ENCODE measurements at places on chromosomes 6 and 20.
A peak's percentile ranks its signal among the peaks of the same experiment; 100 is the strongest.

GRCh38 chr20:25037288-25038102, 20.4 kb downstream of the ACSS1 start:
- DNase-seq: no peak

- DNase-seq: peak; percentile 57
These were observed 284.9 kb downstream of the PRKN start for GRCh38 chr6:162442687-162443086.

GRCh38 chr6:167731216-167731615, 95.5 kb upstream of the AFDN start:
- peak; percentile 35 for DNase-seq

- no peak for DNase-seq
These were observed 231.0 kb downstream of the MEI4 start for GRCh38 chr6:77883851-77884250.

GRCh38 chr20:19456595-19457395, 244.4 kb downstream of the SLC24A3 start:
- no peak for DNase-seq

DNA sequence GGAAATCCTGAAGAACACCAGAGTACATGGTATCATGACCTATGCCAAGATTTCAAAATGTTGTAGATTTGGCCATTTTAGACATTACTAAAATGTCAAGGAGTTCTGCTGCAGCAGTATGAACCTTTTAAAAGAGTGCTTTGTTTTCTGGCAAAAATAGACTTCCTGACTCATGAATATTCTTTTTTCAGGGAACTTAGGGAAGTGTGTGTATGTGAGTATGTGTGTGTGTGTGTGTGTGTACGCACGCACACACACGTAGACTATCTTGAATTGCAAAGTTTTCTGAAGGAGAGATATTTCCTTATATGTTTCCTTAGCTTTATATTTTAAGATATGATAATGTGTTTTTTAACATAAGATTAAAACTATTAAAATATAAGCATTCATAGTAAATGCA, 161.2 kb downstream of the HS3ST5 start:
- DNase-seq: no peak

GRCh38 chr6:49915035-49915434, 48.7 kb upstream of the CRISP1 start:
- no peak for DNase-seq

DNA sequence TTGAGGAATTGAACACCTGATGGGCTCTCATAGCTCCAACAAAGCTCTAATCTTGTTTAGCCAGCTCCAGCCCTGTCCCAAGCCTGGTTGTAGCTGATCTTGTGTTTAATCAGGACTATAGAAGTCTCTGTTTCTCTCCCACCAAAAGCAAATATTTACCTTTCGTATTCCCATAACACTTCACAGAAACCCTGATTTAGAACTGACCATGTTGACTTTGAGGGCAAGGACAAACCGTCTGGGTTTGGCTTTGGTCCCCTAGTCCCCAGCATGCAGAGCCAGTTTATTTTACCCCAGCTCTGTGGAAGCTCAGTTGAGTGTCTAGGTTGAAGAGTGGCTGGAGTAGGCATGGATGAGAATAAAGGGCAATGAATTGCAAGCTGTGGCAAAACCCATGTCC, 18.0 kb upstream of the SIM1 start:
- no peak for DNase-seq

DNA sequence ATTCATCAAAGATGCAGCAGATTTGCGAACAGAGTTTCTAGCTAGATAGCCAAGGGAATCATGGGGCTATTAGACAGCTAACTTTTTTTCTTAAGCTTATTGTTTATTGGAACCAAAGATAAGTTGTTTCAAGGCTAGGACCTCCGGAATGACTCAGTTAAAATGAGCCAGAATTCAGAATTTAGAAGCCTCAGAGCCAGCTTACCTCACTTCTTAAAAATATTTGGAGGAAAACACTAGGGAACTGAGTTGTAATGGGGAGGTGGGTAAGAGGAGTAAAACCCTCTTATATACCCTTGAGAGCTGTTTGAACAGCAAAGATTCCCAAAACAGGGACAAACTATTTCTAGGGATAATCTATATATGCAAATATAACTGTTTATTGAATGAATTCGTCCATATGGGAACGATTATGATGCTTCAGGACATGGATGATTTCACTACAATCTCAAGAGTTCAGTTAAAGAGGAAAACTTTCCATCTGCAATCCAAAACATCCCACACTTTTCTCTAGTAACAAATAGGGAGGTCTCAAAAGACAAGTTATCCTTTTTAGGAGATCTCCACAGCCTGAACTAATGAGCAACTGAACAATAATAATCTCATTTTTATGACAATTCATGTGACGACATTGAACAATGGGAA, 12.6 kb upstream of the CARMIL1 start:
- no peak for DNase-seq

GRCh38 chr20:46967646-46968045, 73.0 kb downstream of the EYA2 start:
- DNase-seq: no peak

DNA sequence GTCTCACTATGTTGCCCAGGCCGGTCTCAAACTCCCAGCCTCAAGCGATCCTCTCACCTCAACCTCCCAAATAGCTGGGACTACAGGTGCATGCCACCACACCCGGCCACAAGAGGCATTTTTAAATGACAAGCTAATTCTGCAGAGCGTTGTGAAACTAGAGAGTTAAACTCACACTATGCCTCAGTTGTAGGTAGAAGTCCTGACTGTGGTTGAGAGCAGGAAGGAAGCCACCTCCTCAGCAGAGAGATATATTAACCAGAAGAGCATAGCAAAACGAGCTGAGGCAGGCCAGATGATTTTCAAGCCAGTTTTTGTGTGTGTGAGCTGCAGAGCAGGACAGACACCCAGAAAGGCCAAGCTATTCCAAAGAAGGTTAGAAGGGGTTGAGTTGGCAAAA, 150.3 kb downstream of the MBOAT1 start:
- DNase-seq: no peak

DNA sequence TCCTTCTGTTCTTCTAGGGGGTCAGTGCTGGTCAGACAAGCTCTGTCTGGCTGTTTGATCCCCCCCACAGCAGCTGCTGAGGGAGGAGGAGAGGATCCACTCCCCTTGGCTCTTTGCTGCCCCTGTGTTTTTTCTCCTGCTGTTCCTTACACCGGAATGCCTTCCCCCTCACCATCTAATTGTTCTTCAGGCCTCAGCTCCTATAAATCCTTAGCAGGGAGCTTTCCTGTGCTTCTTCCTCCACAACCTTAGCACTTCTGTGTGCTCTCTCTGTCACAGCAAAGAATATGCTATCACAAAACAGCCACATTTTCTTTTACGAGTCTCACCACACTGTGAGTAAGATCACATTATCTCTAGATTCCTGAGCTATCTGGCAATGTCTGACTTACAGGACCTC, 196.6 kb downstream of the OTOR start:
- no peak for DNase-seq

DNA sequence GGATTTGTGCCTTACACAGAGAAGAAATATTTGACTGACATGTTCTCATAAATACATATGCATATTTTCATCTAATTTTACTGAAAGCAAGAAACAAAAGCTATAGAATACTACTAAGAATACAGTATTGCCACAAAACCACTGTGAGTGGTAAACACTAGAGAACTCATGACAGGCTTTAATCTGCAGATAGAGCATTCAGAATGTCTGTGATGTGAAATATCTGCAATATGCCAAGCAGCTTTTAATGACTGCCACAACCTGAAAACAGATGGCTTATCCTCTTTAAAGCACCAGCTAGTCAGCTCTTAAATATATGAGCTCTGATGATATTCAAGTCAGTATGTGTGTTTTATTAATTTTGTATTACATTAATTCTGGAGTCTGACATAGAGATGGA, 3.4 kb downstream of the NAPB start:
- DNase-seq: no peak

- peak; percentile 66 for DNase-seq
These were observed 215.7 kb downstream of the SYNDIG1 start for GRCh38 chr20:24684956-24685691.

GRCh38 chr6:30700340-30700739, 9.6 kb upstream of the NRM start:
- DNase-seq: no peak

DNA sequence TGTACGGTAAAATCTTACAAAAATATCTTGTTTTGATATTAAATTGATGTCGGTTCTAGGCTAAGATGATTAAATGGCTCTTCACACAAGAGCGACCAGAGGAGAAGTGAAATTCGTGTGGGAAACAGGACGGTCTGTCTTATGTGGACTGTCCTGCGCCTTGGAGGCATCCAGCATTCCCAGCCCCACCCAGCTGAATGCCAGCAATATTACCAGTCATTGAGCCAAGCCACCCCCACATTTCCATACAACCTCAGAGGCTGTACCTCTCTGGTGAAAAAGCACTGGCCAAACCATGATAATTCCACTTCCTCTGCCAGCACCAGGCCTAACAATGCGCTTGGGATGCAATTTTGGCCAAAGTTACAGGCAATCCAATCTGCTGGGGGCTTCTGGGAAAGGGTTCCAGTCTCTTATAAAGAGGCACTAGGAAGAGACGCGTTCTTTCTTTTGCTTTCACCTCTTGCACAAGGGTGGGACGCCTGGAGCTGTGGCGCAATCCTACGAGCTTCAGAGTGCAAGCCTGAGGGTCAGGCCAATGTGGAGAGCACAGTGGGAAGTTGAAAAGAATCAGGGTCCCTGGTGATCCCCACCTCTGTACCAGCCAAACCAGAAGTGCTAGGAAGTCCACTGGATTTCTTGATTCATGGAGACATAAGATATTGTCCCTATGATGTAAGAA, 213.1 kb downstream of the PREX1 start:
- no peak for DNase-seq

GRCh38 chr20:13341737-13342393, 120.8 kb downstream of the ISM1 start:
- no peak for DNase-seq

GRCh38 chr6:53582963-53583362, 38.1 kb upstream of the GCLC start:
- DNase-seq: no peak

- no peak for DNase-seq
These were observed 49.8 kb upstream of the ADGRG6 start for GRCh38 chr6:142251930-142252445.

DNA sequence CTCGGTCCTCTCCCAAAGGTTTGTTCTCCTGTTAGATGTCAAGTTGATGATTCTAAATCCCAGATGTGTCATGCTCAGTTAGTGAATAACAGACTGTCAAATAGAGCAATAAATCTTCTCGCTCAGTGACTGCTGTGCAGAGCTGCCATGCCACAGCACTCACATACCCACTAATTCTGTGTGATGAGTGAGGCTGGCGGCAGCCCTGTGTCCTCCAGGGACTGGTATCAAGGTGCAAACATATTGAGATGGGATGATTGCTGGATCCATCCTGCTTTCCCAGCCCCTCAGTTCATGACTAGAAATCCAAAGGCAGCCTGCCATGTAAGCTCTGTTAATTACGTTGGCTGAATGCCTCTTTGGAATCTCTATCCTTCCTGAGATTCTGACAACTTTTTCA, 103.9 kb downstream of the OLIG3 start:
- no peak for DNase-seq

DNA sequence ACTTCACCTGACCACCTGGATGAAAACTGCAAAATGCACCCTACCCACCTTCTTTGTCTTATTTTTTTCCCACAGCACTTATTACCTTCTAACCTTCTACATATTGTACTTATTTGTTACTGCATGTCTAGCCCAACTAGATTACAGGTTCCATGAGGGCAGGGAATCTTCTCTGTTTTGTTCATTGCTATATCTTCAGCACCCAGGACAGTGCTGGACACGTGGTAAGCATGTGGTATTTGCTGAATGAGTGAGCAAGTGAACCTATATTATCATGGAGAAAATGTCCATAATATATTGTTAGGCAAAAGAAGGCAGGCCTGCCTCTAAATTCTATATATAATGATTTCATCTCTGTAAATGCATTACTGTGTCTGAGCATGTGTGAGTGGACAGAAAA, 107.0 kb downstream of the TRERF1 start:
- DNase-seq: no peak

GRCh38 chr6:33019372-33019771, 10.0 kb upstream of the HLA-DOA start:
- no peak for DNase-seq
